ENCODE measurements at places on chromosomes 2 and 18. TPM values are rescaled to one million over a fixed set of nuclear protein-coding genes. Genes with fewer than 3 reads are reported as not detected.

SLC5A7 gene
- not detected for total RNA-seq

- DNase-seq, result no peak
Measured at GRCh38 chr2:104866122-104866864, 12.4 kb downstream of the POU3F3 start.

GRCh38 chr2:154402213-154402612 is 296.3 kb upstream of the KCNJ3 start:
- DNase-seq, result no peak

- no peak for DNase-seq
Measured at GRCh38 chr2:229243890-229244560, 27.1 kb downstream of the PID1 start.

GRCh38 chr2:227592694-227593387 is 5.9 kb upstream of the SCYGR2 start:
- no peak for DNase-seq

GRCh38 chr2:60212181-60212945 is 341.1 kb downstream of the BCL11A start:
- DNase-seq, result no peak

GRCh38 chr18:77181950-77182707 is 49.5 kb upstream of the MBP start:
- DNase-seq, result no peak

Data from left lobe of liver (tissue), 2 donors.